Activated effector memory CD4-positive, alpha-beta T cell treated with Interleukin-2 at 50 U/mL for 16 hours (primary cell): ENCODE measurements at places on chromosomes 2 and 18.

DNA sequence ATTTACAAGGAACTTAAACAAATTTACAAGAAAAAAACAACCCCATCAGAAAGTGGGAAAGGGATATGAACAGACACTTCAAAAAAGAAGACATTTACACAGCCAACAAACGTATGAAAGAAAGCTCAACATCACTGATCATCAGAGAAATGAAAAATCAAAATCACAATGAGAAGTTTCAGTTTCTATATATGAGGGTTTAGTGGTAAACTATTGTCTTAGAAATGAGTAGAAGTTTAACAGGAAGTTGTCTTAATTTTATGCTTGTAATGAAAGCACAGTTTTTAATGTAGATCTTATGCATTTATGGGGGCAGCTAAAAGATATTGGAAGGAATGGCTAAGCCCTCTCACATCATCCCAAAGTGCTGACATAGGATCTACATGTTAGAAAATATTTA lies 325.4 kb downstream of the ERBB4 start:
- DNase-seq, result no peak

- DNase-seq, result no peak
Measured at GRCh38 chr18:61034580-61034979, 298.6 kb upstream of the CDH20 start.

- no peak for DNase-seq
Measured at GRCh38 chr18:76216096-76216495, 278.9 kb downstream of the ZNF516 start.

- no peak for DNase-seq
Measured at GRCh38 chr2:235839974-235840373, 328.2 kb downstream of the GBX2 start.

DNA sequence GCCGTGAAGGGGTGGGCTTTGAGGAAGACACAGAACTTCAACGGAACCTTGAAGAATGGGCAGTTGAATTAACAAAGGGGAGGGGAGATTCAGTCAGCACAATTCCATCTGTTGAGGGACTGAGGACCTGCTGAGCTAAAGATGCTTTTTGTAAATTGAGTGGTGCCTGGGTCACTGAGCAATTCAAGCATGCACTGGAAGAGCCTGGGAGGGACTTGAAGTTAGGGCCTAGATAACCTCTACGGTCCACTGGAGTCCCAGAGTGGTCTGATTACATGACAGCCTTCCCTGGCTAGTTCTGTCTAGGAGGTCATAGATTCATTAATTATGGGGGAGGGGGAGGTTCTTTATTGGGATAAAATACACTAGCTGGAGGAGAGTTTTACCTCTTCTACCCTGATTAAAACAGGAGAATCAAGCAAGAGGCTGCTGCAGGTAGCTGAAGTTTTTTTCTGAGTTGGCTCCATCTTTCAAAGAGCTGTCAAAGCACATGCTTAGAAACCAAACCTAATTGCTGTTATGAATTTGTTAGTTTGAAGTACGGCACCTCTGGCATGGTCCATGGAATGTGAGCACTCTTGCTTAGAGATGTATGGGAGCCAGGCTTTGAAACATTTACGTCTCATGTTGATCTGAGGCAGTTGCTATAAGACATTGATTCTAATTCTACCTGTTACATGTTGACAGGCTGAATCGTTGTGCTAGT lies 290.2 kb downstream of the PRKCE start:
- DNase-seq, result no peak

GRCh38 chr18:46622999-46623398 lies 34.0 kb downstream of the LOXHD1 start:
- DNase-seq, result no peak

DNA sequence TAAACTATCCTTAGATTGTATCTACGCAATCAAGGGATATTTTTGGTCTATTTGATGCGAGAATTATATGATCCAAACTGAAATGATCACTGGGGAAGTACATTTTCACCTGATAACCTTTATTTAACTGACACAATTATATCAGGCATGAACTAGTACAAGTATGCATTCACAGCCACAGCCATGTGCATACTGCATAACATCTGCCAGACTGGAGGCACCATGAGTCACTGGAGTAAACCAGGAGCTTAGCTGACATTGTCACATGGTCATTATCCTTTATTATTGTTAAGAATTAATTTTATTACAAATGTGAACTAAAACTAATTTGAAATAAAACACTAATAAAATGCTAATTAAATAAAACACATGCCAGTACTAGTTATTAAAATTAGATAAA lies 1127.1 kb downstream of the DPP10 start:
- DNase-seq, result no peak

- no peak for DNase-seq
Measured at GRCh38 chr2:239291475-239292350, 109.1 kb downstream of the HDAC4 start.

- DNase-seq, result peak; percentile 48
Measured at GRCh38 chr2:45649858-45650811, 1.3 kb upstream of the PRKCE start.

GRCh38 chr2:100105678-100106054 lies 36.7 kb downstream of the AFF3 start:
- DNase-seq, result no peak

DNA sequence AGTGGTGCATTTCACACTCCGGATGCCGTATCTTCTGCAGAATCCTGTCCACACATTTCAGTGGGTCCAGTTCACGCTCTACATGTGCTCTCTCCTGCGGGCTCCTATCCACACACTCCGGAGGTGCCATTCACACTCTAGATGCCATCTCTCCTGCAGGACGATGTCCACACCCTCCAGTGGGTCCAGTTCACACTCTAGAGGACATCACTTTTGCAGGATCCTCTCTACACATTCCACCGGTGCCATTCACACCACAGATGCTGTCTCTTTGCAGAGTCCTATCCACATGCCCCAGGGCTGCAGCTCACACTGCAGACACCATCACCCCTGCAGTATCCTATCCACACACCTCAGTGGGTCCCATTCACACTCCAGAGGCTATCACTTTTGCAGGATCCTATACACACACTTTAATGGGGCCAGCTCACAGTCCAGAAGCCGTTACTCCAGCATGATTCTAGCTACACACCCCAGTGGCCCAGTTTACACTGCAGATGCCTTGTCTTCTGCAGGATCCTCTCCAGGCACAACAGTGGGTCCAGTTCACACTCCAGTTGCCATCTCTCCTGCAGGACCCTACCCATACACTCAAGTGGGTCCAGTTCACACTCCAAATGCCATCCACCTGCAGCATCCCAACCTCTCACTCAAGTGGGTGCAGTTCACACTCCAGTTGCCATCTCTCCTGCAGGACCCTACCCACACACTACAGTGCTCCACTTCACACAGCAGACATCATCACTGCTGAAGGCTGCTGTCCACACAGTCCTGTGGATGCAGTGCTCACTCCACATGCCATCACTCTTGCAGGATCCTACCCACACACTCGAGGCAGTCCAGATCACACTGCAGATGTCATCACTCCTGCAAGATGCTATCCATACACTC lies 2.1 kb upstream of the PXDN start:
- DNase-seq, result no peak

DNA sequence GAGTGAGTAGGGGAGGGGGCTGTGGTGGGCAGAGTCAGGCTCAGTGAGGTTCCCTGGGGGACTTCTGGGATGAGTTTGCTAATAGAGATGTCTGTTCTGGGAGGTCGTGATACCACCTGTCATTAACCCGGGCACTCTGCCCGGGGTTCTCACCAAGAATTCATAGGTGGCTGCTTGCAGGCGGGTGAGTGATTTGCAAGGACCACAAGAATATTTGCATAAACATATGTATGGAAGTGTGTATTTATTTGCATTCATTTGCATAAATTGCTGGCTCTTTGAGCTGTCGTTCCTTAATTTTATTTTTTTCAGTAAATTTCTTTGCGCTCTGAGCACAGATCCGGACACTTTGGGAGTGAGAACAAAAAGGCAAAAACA lies 260.0 kb downstream of the ATAD2B start:
- DNase-seq, result no peak

- DNase-seq, result no peak
Measured at GRCh38 chr2:40546439-40547191, 94.7 kb upstream of the SLC8A1 start.

GRCh38 chr2:149679286-149679685 lies 91.7 kb upstream of the MMADHC start:
- no peak for DNase-seq

GRCh38 chr2:17600556-17601204 lies 60.2 kb downstream of the VSNL1 start:
- DNase-seq, result no peak

- DNase-seq, result no peak
Measured at GRCh38 chr2:1965726-1966125, 221.4 kb upstream of the PXDN start.

GRCh38 chr2:171972329-171972982 lies 27.3 kb upstream of the METAP1D start:
- DNase-seq, result no peak

DNA sequence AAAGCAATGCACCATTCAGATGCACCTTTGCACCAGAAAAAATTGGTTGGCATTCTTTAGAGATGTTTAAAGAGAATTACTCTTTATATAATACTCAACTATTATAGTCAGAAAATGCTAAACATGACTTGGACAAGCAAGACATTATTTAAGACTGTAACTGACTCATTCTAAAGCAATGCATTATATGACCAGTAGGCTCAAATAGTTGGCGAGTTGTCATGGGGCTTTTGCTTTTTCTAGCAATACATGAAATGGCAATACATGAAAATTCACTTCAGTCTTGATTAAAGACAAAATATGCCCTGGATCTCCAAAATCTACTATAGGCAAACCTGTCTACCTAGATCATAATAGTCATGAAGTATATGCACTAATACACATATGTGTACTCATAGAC lies 216.9 kb upstream of the VWC2L start:
- no peak for DNase-seq

DNA sequence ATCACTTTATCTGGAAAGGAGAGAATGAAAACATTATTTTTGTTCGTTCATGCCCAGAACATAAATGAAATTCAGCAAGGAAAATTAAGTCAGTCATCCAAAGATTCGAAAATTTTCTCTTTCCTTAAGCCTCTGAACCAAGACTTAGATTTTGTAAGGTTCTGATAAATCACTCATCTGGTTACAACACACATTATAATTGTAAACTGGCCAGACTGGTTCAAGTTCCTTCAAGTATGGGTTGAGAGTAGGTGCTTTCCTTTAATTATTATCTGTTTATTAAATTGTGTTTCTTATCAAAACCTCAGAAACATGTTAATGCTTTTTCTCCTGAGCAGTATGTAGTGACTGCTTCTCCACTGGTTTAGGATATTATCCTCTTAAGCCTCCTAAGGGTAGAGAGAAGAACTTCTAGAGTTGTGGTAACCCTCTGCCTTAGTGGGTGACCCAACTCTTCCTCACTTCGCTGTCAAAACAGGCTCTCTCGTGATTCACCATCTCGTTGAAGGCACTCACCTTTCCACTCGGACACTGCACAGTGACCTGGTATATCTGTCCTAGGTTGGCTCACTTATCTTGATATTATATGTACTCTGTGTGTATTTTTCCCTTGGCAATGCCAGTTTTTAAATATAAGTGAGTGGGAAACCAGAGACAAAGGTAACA lies 325.9 kb downstream of the PAX3 start:
- no peak for DNase-seq

- no peak for DNase-seq
Measured at GRCh38 chr2:94753466-94753998, 117.7 kb upstream of the TEKT4 start.

DNA sequence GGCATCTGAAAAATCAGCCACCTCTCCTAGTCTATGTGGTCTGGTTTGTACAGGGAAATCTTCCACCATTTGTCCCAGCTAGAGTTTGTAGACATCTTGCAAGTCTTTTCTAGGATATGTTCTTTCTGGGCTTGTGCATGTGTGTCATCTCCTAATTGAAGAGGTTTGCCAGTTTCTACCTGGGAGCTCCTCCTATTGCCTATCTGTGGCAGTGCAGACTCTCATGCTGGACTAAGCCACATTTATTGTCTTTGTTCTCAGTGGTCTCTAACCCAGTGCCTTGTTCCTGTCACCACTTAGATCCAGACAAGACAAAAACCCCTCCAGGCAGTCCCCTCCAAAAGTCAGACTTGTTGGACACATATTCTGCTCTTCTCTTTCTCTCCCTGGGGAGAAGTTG lies 72.0 kb upstream of the MRPS9 start:
- DNase-seq, result no peak

DNA sequence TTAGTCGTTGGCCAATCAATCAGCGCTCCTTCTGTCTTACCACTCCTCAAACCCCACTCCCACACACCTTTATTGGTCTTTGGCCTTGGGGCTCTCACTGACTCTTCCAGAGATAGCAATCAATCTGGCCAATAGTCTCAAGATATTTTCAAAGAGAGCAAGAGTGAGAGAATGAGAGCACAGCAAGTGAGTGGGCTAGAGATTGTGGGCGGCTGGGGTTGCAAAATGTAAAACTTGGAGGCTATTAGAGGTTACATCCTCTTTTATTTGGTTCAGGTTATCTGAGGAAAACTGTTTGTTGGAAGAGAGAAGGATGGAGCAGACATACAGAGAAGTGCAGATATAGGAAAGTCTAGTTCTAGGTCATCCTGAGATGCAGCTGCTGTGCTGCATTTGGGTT lies 32.8 kb downstream of the TACR1 start:
- DNase-seq, result no peak

GRCh38 chr2:121189661-121190381 lies 95.2 kb downstream of the TFCP2L1 start:
- no peak for DNase-seq

DNA sequence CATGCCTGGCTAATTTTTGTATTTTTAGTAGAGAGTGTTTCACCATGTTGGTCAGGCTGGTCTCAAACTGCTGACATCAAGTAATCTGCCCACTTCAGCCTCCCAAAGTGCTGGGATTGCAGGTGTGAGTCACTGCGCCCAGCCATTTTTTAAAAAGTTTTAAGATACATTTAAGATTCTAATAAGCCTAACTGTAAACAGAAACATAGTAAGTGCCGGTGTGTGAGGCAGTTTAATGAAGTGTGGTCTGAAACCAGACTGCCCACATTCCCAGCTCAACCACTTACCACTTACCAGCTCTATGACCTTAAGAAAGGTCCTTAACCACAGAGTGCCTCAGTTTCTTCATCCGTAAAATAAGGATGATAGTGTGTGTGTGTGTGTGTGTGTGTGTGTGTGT lies 42.4 kb downstream of the TMEM237 start:
- DNase-seq, result no peak

DNA sequence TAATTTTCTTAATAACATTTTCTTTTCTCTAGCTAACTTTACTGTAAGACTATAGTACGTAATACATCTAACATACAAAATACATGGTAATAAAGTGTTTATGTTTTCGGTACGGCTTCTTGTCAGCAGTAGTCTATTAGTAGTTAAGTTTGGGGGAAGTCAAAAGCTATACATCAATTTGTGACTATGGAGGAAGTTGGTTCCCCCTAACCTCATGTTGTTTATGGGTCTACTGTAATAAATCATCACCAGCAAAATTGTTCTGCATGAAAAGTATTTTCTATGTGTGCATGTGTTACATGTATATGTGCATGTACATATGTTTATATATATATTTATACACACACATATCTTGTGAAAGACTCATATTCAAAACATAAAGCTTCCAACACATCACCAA lies 303.0 kb downstream of the TRIB2 start:
- DNase-seq, result no peak
